ENCODE measurements at places on chromosomes 1 and 21. TPM values are rescaled to one million over a fixed set of nuclear protein-coding genes. Genes with fewer than 3 reads are reported as not detected.
A peak's percentile ranks its signal among the peaks of the same experiment; 100 is the strongest.

DNA sequence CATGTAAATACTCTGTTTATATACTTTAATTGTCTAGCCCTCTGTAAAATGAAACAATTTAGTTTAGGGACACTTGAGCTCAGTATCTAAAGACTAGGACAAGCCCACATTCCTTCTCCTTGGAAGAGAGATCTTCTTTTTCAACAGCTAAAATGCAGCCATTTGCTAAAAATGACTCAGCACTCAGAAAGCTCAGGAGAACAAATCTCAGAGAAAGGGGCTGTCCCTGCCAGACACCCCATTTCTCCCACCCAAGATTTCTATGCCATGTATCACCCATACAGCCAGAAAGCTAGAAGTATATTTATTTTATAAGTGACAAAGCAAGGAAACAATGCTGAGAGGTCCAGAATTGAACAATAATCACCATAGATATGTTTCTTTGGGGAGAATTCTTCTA is 23.2 kb upstream of the PRDX6 start:
- no peak for DNase-seq

DNA sequence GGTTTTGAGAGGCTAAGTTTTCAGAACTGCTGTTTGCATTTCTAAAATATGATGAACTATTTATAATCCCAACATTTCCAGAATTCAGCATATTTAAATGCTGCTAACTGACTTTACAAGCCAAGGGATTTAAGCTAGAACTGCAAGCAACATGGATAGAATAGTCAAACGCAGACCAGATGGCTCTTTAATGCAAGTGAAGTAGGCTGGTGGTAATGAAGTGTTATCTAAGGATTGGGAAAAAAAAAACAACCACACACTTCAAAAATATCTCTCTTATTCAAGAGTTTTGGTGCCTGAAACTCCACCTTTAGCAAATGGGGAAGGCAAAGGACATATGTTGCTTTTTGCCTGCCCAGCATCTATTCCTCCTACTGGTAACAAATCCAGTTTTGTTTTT is 20.9 kb upstream of the SSX2IP start:
- DNase-seq = no peak

GRCh38 chr1:160540859-160541233 is 17.8 kb upstream of the SLAMF6 start:
- DNase-seq = no peak

SPOCD1 gene
- total RNA-seq = 27.6 TPM

- DNase-seq = no peak
Observed at GRCh38 chr1:11541956-11542355, 63.0 kb downstream of the DISP3 start.

GRCh38 chr21:36728371-36729111 is 29.6 kb downstream of the SIM2 start:
- DNase-seq = no peak

DNA sequence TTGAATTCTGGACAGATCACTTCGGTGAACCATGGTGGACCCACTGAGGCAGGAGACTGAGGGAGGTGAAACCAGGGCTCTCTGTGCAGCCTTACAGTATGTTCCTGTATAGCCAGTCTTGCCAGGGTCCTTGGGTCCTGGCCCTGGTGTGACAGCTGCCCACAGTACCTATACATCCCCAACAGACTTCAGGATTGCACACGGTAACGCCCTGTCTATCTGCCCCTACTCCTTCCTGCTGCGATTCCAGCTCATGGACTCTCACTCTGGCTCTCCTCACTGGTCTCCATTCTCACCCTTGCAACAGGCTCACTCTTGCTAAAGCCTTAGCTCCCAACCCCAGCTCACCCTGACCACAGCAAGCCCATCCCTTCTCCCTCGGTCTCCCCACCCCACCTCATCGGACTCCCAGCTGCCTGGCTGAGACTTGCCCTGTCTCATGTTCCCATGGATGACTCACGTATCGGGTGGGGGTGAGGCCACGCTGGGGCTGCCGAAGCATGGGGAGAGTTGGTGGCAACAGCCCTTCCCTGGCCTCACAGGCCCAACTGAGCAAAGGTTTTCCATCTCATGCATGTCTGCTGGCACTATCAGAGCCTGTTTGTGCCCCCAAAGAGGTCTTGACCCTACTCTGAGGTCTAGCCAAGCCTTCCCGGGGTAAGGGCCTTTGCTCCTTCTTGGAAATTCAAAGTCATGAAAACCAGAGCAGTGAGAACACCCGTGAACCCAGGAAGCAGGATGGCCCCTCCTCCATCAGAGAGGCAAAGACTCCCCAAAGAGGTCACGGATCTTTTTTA is 7.1 kb downstream of the PHLDA3 start:
- peak; percentile 98 for DNase-seq

All from MG63 (cell line).